COR-L47 (cell line): ENCODE measurements at places on chromosomes 12 and 14.
A peak's percentile ranks its signal among the peaks of the same experiment; 100 is the strongest.

DNA sequence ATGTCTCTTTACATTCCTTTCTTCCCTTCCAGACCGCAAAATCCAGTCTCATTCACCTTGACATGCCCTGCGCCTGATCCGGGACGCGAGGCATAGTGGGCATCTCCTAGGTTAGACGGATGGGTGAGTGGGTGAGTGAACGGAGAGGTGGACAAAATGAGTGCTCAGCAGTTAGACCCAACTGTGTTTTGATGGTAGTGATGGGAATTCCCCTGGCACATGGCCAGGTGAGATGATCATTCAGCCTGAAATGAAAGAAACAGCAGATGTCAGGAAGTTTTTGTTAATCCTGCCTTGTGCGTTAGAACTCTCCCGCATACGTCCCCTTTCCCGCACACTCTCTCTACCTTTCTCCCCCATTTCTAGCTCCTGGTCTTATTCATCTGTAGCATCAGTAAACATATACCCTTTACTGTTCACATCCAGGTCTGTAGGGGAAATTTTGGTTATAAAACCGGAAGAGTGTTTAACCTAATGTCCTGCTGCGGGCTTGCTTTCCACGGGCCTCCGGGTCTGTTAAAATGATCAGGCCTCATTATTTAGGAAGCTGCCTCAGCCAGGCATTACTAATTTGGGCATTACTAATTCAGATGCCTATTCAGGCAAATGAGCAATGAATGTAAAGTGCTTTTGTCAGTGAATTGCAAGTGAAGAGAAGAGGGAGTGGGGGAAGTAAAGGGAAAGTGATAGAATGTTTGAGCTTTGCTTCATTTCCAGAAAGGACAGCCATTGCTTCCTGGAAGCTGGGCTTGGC lies 172.8 kb downstream of the ETV6 start:
- DNase-seq: no peak

GRCh38 chr12:47087088-47087688 lies 7.4 kb upstream of the AMIGO2 start:
- DNase-seq: peak; percentile 39

- no peak for DNase-seq
Measured at GRCh38 chr14:76887191-76887590, 61.0 kb downstream of the LRRC74A start.

GRCh38 chr12:72270246-72270645 lies 1.9 kb upstream of the TRHDE start:
- DNase-seq: no peak

DNA sequence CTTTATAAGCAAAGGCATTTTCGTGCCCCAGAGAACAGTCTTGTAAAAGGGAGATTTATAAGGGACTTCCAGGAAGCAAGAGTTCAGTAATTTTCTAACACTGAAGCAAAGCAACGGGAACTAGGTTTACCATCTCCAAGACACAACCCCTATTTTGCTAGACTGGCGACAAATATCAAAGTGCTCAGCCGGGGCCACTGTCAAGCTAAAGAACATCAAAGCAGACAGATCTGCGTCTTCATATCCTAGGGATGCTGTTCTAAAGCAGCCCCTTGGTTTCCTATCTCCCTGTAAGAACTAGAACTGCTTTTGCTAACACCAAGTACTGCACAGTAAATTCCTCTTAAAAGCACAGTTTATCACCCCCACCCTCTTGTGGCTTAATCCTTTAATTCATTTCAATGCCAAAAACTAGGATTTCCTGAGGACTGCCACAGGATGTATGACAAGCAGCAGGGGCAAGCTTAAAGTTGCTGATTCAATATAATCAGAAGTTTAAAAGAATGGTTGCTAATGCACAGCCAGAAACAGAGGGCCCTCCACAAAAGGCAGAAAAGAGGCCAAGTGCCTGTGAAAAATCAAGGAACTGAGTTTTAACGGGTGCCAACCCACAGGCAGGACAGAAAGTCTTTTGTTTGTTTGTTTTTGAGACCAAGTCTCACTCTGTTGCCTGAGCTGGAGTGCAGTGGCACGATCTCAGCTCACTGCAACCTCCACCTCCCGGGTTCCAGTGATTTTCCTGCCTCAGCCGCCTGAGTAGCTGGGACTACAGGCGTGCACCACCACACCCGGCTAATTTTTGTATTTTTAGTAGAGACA lies 44.0 kb upstream of the ISM2 start:
- no peak for DNase-seq

GRCh38 chr14:93954900-93955849 lies 21.2 kb downstream of the ASB2 start:
- no peak for DNase-seq
